ENCODE measurements at places on chromosomes 16 and 17. TPM values are rescaled to one million over a fixed set of nuclear protein-coding genes. Genes with fewer than 3 reads are reported as not detected.

DNA sequence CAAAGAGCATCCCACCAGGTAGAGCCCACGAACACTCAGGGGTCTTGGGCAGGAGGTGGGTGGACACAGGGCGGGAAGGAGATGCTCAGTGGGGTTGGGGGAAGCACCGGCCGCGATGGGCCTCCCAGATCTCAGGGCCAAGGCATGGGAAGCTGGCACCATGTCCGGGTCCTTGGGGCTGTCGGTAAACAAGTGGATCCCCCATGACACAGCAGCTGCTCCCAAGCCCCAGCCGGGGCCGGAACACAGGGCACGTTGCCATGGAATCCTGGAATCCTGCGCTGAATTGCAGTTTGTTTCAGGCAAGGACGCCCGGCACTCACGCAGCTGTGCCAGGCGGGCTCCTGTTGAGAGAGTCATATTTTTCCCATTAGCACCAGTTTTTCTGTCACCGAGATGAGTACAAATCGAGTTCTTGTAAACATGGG lies 23.0 kb upstream of the CHMP6 start:
- peaks cover 24% of the 10 kb centered on the region for H3K4me1 ChIP-seq
- DNase-seq = no peak
- no peak overlapping the region for H3K27ac ChIP-seq
- no peaks in the 10 kb centered on the region for H3K36me3 ChIP-seq

The USP43 gene
- not detected for total RNA-seq

The RETREG3 gene
- total RNA-seq = 23.6 TPM

The GJD3 gene
- total RNA-seq = not detected
